ENCODE measurements at places on chromosomes 5 and 9. TPM values are rescaled to one million over a fixed set of nuclear protein-coding genes. Genes with fewer than 3 reads are reported as not detected.

DNA sequence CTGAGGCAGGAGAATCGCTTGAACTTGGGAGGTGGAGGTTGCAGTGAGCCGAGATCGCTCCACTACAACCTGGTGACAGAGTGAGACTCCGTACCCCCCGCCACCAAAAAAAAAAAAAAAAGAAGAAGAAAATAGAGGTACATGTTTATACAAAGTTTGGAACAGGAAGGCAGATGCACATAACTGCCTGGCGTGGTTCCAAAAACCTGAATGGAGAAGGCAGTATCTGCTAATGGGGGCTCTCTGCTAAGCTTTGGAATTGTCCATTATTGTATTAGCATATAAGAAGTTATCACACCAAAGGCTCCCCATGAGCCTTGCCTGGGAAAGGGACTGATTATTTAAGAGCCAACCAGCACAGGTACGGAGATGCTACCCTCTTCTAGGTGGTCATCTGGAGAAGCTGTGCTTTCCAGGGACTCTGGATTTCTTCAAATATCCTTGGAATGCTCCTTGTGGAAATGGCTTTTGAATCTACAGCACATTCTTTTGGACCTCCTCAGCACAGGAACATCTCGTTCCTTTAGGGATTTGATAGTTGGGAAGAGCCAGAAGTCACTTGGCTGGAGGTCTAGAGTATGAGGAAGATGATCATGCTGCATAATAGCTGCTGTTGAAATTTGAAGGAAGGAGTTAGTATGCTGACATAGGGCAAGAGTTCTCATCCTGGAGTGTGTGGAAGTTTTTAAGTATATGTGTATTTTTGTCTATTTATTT is 42.5 kb upstream of the ABCA1 start:
- DNase-seq: no peak

DNA sequence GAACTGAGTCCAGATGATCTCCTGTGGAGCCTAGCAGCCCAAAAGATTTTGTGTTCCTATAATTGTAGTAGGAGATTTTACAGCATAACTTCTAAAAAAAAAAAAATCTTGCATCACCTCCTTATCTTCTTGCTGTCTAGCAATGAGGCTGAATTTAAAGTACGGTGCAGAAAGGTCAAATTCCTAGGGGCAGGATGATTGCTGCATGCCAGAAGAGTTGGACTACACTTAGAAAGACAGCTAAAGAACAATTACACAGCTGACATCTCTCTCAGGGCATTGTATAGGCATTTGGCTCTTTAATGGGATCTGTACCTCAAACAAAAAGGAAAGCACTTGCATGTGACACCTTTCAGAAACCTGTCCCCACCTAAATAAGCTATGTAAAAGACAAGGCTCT is 443.2 kb downstream of the HCN1 start:
- no peak for DNase-seq

DNA sequence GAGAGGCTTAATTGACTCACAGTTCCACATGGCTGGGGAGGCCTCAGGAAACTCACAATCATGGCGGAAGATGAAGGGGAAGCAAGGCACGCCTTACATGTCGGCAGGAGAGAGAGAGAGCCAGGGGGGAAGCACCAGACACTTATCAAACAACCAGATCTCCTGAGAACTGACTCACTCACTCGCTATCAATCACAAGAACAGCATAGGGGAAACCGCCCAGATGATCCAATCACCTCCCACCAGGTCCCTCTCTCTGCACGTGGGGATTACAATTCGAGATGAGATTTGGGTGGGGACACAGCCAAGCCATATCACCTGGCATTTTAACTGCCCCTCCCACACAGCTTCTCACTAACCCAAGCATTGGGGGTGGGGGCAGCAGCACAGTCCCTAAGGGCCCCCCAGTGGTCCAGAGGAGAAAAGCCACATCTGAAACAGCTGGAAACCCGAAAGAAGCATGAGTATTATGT is 76.1 kb upstream of the ASS1 start:
- no peak for DNase-seq

DNA sequence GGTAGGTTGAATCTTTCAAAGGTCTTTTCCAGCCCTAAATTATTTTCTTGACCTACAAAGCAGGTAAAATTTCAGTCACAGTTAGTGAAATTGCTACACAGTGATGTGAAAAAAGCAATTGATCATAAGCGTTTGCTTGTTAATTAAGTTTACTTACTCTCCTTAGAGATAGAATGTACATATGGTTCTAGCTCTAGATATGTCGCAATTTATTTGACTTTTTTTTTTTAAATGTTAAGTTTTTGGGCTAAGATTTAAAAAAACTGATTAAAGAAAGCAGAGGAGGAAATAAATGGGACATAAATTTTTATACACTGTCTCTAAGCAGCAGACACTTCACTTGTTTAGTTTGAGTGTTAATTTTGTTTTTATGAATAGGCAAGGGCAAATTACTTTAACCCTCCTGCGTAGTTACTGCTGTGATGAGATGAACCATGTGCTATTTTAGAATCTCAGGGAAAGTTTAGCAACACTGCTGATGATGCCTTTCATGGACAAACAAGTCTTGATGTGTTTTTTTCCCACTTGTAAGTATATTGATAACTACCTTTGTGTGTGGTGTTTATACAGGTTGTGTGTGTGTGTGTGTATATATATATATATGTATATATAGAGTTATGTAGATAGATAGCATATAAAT is 38.3 kb upstream of the FAM120AOS start:
- no peak for DNase-seq

The TMEFF1 gene
- total RNA-seq: 3.3 TPM

DNA sequence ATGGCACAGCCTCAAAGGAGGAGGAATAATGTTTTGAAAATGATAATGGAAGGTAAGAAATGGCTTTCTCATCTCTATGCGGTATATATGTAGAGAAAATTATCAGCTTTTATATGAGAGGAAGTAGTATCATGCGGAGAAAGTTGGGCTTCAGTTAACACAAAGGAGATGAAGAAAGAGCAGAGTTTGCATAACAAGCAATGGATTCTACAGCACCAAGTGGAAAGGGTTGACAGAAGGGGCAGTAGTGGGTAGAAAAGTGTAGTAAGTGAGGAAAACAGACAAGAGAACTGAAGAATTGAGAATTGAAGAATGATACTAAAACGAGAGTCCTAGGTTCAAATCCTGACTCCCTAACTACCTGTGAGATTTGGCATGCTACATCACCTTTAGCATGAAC is 51.0 kb downstream of the GNG10 start:
- DNase-seq: no peak

The ZFP37 gene
- 1.8 TPM for total RNA-seq

The PCDHGA2 gene
- total RNA-seq: not detected

The POLR3G gene
- 44.8 TPM for total RNA-seq

DNA sequence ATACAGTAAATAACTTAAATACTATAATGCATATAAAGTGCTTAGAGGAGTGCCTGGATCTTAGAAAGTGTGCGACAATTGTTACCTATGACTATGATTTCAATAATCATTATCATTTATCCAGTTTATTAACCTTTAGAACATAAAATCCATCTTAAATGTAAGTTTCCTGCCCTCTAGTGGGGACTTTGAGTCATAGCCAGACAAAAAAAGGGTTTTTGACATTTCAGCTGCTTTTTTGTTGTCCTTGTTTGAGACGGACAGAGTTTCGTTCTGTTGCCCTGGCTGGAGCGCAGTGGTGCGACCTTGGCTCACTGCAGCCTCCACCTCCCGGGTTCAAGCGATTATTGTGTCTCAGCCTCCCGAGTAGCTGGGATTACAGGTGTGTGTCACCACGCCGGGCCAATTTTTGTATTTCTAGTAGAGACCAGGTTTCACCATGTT is 9.7 kb upstream of the C9orf152 start:
- DNase-seq: peak; percentile 48

Data from HCT116 (cell line).